NCI-H1105 (cell line): ENCODE measurements at places on chromosomes 3 and 15.

- DNase-seq: no peak
These were observed 533.1 kb upstream of the NAALADL2 start for GRCh38 chr3:174325834-174326700.

DNA sequence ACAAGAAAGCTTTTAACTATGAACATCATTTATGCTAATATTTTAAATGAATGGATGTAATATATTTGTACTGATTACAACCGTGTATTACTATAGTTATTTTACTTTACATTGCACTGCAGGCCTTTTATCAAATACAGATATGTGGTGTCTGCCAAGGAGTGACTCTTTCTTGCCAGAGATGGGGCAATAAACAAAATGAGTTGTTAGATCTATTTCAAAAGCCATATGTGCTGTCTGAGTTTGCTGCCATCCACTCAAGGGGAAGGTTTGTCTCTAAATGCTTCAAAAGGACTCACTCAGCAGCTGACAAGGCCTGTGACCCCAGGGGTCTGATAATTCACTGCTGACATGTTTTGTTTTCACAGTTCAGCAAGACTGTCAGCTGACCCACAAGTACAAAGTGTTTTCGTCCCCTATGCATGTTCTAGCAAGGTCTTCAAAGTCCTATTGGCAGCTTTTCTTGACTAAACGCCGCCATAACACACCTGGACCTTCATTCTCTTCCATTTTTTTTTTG is 41.3 kb upstream of the ZBED2 start:
- no peak for DNase-seq

GRCh38 chr3:108037770-108038169 is 53.1 kb downstream of the CD47 start:
- DNase-seq: no peak

DNA sequence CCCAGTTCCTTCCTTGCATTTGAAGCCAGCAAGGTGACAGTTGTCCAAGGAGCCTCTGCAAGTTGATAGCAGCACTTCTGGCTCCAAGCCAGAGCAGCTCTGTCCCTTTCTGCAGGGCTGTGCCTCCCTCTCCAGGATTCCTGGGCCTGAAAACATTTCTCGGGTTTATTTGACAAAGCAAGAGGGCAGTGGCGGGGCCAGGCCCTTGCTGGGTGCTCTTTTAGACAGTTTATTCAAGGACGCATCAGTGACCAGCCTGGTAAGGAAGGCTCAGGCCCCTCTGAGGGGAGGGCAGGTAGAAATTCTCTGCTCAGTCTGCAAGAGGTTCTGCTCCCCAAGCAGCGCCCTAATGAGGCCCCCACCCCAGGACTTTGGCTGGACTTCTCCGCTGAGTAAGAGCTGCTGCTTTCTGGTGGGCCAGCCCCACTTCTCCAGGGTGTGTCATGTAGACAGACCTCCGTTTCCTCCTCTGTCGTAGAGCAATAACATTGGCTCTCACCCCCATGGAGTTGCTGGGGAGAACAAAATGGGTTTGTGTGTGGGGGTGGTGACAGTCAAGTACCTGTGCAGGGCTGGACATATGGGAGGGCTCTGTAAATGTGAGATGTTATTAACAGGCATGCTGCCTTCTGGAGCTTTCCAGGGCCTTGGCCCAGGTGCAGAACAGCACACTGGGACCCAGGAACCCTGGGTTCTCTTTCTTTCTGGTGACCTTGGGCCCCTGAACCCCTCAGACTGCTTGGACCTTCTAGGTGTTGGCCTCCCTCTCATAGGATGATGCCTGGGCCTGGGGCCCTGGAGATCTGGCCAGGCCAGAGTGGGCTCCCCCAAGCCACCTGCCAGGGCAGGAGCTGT is 146.2 kb upstream of the TLE3 start:
- DNase-seq: no peak

DNA sequence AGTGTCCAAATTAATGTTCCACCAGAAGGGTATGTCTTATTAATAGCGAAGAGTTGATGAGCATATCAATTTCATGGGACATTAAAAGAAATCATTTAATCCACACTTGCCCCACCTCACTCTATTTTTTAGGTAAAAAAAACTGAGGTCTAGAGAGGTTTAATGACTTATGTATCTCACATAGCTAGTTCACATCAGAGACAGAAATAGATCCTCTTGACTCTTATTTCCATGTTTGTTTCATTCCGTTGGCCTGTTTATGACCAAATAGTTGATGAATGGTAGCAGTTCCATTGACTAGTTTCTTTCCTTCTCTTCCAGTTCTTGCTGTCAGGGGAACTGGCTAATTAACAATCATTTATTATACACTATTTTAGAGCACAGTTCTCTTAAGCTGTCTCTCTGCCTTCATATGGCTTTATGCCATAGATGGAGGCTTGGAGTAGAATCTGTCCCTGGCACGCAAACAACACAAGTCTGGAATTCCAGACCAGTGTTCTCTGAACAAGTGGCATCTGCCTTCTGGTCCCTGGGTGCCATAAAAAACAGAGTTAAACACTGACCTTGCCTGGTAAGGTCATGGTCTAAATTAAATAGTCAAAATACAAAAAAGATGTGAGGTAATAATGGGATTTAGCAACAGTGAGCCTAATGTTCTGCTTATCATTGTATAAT is 220.0 kb upstream of the CGNL1 start:
- peak; percentile 45 for DNase-seq

- no peak for DNase-seq
These were observed 50.8 kb downstream of the CPN2 start for GRCh38 chr3:194300382-194300758.

DNA sequence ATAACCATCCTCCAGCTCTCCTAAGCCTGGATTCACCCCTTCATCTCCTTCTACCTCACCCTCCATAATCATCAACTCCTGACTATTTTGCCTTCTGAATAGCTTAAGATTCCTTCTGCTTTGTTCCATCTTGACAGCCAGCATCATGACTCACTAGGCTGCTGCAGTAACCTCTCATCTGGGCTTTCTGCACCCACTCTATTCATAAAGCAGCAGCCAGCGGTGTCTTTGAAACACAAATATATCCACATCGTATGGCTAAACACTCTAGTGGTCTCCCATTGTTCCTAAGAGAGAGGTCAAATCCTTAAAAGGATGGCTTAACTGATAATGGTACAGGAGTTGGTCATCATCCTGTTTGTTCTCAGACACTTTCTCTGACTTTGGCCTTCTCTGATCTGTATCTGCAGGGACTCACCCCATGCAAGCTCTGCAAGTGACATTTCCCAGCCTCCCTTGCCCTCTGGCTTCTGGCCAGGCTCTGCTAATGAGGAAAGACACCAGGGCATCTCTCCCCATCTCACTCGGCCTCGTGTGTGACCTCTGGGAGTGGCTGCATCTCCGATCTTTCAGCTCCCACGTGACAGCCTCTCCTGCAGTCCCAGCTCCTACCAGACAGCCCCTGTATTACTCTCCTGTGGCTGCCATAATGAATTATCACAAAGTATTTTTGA is 6.2 kb downstream of the GRK7 start:
- DNase-seq: no peak

- DNase-seq: no peak
These were observed 20.0 kb downstream of the COPS2 start for GRCh38 chr15:49135342-49135857.

DNA sequence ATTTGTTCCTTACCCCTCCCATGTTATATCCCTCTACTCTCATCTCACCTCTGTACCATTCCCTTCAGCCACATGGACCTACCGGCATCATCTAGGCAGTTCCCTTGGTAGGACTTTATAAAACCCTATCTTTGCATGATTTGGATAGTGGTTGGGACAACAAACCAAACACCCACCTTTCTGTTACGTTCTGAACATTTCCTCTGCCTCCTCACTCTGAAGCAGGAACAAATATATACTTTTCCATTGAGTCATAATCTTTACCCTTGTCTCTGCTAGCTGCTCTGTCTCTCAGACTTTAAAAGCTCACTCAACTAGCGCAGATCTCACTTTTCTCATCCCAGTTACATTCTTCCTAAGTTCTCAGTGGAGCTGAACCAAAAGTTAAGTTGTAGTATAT is 17.8 kb downstream of the UBXN7 start:
- no peak for DNase-seq

DNA sequence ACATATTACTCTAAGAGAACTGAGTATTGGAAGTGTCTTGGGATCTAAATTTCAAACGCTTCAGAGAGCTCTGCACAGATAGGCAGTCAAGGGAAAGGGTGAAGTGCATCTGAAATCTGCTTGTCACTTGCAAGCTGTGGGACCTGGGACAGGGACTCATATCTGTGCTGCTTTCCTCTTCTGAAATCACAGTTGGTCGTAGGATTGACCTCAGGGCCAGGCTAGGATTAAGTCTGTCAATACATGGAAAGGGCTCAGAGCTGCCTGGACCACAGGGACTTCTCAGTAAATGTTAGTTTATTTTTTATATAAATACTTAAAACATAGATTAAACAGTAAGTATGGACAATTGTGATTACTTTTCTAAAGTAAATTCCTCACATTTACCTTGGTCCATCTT is 74.7 kb upstream of the CMTM7 start:
- no peak for DNase-seq

GRCh38 chr3:183697123-183697609 is 431 bp upstream of the YEATS2 start:
- no peak for DNase-seq

- no peak for DNase-seq
These were observed 492.6 kb downstream of the TUSC7 start for GRCh38 chr3:117201901-117202774.

- DNase-seq: no peak
These were observed 21.2 kb upstream of the MTMR14 start for GRCh38 chr3:9627901-9628633.
